ENCODE measurements at places on chromosomes 1 and 21.

- no peak for DNase-seq
Measured at GRCh38 chr1:198639671-198640143, 867 bp downstream of the PTPRC start.

GRCh38 chr1:174964972-174965361, 34.8 kb upstream of the CACYBP start:
- no peak for DNase-seq

- DNase-seq, result peak; percentile 79
Measured at GRCh38 chr1:196115646-196116045, 492.6 kb downstream of the KCNT2 start.

DNA sequence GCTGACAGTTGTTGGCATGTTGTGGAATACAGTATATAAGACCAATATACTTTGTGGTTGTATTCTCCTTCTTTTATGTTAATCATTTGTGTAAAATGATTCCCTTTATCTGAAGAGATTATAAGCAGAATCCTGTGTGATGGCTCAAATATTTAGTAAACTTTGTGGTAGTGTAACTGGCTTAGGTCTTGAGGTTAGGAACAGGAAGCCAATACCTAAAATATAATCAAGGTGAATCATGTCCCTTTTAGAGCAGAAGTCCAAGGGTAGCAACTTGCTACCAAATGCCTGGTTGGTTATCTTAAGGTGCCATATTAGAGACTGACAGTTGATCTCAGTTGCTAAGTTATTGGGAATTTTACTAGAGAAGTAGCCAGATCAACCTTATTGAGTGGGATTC, 398.5 kb upstream of the ADAMTS5 start:
- no peak for DNase-seq

DNA sequence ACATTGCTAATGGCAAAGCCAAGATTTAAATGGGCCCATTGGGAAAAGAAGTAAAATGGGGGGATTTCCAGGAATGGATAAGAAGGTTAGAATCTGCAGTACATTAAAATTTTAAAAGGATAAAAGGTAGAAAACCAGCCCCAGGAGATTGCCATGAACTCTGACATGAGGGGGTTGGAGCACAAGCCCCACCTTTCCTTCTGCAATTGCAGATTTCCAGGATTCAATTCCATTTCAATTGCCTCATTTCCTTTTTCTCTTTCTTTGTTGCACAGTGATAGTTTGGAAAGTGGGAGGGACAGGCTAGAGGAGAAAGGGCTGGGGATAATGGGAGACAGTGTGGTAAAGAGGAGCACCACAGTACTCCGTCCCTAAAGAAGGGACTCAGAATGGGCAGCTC, 238.5 kb upstream of the RAB4A start:
- no peak for DNase-seq

- no peak for DNase-seq
Measured at GRCh38 chr21:26597031-26597430, 23.9 kb upstream of the CYYR1 start.

DNA sequence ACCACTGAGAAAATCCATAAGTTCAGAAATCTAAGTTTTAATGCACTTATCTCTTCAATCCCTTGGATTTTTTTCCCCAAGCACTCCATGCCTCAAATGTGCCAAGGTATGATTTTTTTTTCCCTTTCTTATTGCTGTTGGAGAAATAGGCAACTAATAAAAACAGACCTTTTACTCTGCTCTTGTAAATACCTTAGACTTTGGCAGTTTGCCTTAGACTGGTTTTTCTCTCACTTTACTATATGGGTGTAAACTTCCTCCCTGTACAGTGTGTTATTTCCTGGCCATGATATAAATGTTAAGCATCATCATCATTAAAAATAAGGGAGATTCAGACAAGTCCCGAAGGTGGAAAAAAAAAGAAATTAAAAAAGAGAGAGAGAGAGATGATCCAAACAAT, 65.7 kb downstream of the LRRC8C start:
- no peak for DNase-seq

- DNase-seq, result no peak
Measured at GRCh38 chr1:186819563-186819962, 9.2 kb upstream of the PLA2G4A start.

DNA sequence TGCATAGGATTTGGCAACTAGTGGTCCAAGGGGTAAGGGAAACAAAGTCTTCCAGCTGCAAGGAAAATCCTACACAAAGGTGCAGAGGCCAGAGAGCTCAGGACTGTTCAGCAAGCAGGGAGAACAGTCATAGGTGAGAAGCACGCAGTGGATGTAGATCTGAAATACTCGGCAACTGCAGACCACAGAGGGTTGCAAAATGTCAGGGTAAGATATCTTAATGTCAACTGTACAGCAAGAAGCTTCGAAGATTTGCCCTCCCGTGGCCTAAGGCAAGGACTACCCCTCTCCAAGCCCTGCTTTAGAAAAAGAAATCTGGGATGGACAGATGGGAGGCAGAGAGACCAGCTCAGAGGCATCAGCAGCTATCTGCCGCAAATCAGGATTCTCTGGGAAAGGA, 153.4 kb upstream of the IRF2BP2 start:
- DNase-seq, result no peak

DNA sequence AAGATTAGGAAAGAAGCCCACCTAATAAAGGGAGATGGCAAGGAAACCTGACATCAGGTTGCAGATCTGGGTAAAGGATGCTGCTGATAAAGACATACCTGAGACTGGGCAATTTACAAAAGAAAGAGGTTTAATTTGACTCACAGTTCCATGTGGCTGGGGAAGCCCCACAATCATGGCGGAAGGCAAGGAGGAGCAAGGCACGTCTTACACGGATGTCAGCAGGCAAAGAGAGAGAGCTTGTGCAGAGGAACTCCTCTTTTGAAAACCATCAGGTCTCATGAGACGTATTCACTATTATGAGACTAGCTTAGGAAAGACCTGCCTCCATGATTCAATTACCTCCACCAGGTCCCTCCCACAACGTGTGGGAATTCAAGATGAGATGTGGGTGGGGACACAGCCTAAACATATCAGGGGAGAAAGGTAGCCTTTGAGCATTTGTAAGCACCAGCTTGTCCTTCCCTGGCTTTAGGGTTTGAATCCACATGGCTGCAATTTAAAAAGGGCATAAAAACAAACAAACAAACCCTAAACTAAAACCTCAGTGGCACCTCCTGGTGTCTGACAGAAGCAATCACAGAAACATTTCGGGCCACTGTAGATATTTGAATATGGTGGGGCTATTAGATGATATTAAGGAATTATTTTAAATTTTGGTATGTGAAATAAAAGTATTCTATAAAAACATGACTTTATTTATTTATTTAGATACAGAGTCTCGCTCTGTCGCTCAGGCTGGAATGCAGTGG, 33.1 kb downstream of the SLC2A7 start:
- DNase-seq, result no peak

DNA sequence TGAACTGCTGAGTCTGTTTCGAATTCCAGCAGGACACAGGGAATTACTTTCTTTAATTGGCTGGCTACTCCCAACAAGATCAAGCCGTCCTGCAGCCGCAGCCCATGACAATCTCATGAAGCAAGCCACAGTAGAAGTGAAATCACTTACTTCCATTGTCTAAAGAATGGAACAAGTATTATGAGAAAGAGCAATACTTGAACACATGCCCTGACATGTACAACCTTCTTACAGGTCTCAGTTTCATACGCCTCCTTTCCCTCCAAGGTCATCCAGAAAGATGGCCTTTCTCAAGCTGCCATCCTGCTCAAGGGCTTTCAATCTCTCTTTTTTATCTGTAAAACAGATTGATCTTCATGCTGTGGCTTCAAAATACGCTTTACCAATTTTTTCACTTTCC, 85.1 kb downstream of the PCSK9 start:
- no peak for DNase-seq

DNA sequence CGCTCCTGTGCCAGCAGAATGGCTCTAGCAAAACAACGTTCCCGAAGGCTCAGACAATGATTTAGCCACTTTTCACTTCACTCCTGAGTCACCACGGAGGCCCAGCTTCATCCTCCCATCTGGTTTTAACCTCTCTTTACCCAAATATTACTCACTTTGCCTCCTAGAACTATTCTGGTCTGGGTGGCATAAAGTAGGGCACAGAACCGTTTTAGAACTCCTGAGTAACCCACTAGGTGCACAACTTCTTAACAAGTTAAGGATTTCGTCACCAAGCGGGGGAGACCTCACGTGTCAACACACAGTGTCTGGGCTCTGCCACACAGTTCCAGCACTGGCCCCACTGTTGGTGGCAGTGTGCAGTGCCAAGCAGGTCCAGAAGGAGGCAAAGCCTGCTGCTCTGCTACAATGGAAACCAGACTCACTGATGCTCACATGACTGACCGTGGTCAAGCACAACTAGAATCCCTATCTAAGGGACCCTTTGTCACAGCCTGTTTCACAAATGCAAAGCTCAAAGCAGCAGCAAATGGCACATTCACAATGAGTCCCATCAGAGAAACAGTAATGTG, 121.7 kb downstream of the SIPA1L2 start:
- no peak for DNase-seq

DNA sequence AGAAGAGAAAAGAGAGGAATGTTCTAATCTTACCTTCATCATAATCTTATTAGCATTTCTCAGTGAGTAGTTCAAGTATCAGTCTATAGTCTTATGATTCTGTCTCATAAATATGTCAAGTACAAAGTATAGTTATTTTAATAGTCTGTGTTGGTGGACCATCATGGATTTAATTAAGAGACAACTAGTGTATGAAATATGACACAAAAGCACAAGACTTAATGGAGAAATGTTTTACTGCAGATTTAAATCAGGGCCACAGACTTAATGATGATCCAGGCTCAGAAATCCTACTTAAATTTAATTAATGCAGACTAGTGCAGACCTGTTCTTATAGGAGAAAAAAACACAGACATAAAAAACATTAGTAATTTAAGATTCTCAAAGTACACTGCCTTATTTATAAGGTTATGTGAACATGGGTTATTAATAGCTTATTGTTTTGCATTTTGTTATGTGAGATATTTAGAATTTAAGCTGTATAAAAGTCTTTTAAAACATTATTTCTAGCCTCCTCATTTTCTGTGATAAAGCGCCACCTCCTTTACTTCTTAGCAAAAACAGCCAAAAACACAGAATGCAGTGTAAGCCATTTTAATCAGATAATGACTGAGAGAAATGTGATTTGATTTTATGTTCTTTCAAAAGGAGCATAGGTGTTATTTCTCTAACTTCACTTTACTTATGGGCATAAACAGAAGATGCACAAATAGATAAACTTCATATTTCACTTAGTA, 255.0 kb upstream of the SNX7 start:
- DNase-seq, result no peak
